ENCODE measurements at places on chromosomes 1 and 21.

GRCh38 chr1:246261639-246262038 lies 245.4 kb downstream of the SMYD3 start:
- no peak for DNase-seq

DNA sequence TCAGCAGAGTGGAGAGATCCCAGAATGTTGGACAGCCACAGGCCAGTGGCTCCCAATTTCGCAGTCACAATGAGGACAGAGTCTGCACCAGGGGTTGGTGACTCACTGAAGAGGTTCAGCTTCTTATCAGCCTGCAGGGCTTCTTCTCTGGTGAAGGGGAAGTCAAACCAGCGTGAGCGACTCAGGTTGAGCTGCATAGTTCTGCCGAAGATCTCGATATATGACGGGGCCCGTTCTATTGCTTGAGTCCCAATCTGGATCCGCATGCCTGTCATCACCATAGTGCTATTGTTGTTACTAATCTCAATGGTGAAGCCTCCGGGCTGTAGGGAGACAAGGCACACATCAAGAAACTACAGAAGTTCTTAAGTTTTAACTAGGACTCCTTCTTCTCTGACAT lies 58.5 kb downstream of the UBR4 start:
- DNase-seq: no peak

- no peak for DNase-seq
These were observed 144.1 kb downstream of the TNR start for GRCh38 chr1:175599212-175599705.

DNA sequence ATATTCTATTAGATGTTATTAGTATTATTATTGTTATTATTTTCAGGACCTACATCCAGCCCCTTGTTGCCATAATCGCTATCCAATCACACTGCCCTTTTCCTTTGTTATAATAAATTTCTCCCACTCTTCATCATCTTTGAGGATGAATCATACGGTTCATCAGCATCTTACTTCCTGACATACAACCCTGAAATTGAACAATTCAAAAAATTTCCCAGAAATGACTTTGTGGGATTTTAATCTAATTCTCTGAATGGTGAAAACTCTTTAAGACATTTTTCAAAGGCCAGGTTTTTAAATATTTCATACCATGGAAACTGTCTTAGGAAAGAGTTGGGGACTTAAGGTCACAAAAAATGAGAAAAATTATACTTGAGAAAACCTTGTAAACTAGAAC lies 353.5 kb downstream of the ST6GALNAC3 start:
- no peak for DNase-seq

DNA sequence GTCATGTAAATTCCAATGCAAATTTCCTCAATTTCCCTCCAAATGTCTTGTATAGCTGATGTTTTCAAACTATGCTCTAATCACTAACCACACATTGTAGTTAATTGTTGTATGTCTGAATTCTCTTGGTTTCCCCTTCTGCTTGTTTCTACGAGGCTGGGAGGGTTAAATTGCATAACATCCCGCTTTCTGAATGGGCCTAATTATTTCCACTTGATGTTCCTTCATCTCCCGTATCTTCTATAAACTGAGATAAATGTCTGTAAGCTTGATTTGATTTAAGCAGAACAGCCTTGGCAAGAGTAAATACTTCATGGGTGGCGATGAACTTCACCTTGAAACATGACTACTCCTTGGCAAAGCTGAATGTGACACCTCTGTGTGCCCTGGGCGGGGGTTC lies 72.2 kb downstream of the SERINC2 start:
- no peak for DNase-seq

- no peak for DNase-seq
These were observed 12.8 kb downstream of the THEMIS2 start for GRCh38 chr1:27885114-27885528.

- DNase-seq: no peak
These were observed 2.1 kb downstream of the F3 start for GRCh38 chr1:94539496-94539895.

DNA sequence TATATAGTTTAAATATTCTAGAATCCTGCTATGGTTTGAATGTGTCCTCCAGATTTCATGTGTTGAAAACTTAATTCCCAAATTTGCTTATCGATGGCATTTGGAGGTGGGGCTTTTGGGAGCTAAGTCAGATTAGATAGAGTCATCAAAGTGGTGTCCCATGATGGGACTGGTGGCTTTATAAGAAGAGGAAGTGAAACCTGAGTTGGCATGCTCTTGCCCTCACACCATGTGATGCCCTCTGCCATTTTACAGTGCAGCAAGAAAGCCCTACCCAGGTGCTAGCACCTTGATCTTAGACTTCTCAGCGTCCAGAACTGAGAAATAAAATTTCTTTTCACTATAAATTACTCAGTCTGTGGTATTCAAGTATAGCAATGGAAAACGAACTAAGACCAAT lies 111.3 kb downstream of the TGFB2 start:
- DNase-seq: no peak

DNA sequence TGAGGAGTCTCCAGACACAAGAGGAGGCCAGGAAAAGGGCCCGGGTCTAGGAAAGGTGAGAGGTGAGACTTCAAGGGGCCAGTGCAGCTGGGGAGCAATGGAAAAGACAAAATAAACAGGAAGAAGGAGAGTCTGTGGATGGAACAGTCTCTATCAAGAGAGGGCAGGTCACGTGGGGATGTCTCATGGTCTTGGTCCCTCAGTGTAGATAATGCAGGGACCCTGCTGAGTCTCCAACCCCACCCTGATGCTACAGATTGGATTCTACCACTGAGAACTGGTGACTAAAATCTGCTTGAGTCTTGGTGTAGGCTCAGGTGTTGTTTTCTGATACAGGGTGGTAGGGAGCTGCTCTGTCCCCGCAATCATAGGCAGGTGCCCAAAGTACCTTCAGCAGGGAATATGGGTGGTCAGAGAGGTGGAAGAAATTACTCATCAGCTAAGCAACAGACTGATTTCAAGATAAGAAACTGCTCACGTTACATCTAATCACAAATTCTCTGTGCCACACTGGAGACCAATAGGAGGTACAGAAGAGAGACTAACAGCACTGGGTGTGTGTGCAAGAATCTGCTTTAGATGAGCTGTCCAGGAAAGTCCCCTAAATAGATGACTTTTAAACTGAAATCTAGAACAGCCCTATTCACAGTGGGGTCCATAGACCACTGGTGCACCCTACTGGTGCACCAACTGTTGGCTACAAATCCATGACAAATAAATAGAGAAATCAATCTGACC lies 101.5 kb upstream of the TLR5 start:
- DNase-seq: no peak

GRCh38 chr1:172342584-172343239 lies 77.8 kb upstream of the C1orf105 start:
- no peak for DNase-seq

DNA sequence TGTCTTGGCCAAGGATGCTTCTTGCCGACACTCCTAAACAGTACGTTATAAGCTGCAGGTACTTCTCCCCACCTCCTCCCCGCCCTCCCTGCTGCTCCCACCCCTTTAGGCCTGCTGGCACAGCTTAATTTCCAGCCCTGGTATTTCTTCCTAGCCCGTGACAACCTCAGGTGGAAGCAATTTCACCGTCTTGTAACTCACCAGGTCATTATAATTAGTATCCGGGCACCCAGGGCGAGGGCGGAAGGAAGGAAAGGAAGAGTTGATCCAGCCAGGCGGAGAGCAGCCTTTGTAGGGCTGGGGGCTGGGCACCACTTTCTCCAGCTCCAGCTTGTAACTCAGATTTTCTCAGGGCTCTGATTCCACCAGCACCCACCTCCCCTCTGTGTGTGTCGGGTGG lies 153.5 kb upstream of the CSF3R start:
- DNase-seq: no peak

DNA sequence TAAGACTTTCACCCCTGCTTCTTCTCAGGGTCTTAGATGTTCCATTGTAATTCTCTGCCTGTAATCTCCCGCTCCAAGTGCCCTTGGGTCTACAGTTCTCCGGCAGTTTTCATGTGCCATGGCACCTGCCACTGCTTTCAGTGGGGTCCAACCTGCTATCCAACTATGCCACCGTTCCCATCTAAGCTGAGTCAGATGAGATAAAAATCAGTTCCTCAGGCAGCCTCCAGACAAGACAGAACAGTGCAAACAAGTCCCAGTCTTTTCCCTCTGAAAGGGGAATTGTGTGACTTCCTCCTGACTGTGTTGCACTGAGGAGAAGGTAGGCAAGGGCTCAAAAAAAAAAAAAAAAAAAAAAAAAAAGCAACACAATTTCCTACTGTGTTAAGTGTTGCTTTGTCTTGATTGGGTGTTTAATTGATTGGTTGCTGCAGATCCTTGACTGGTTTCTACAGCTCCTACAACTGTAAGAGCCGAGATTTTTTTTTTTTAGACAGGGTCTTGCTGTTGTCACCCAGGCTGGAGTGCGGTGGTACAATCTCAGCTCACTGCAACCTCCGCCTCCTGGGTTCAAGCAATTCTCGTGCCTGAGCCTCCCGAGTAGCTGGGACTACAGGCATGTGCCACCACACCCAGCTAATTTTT lies 50.7 kb downstream of the EBNA1BP2 start:
- DNase-seq: no peak

GRCh38 chr21:45830720-45831366 lies 150.7 kb upstream of the COL6A1 start:
- DNase-seq: peak; percentile 28

- DNase-seq: no peak
These were observed 119.3 kb downstream of the HLCS start for GRCh38 chr21:36847189-36847588.

GRCh38 chr1:5933676-5934057 lies 58.6 kb downstream of the NPHP4 start:
- DNase-seq: no peak

GRCh38 chr1:207181847-207182246 lies 77.8 kb downstream of the C4BPA start:
- DNase-seq: no peak
